AML-193 (cell line): ENCODE measurements at places on chromosomes 2 and 18.

DNA sequence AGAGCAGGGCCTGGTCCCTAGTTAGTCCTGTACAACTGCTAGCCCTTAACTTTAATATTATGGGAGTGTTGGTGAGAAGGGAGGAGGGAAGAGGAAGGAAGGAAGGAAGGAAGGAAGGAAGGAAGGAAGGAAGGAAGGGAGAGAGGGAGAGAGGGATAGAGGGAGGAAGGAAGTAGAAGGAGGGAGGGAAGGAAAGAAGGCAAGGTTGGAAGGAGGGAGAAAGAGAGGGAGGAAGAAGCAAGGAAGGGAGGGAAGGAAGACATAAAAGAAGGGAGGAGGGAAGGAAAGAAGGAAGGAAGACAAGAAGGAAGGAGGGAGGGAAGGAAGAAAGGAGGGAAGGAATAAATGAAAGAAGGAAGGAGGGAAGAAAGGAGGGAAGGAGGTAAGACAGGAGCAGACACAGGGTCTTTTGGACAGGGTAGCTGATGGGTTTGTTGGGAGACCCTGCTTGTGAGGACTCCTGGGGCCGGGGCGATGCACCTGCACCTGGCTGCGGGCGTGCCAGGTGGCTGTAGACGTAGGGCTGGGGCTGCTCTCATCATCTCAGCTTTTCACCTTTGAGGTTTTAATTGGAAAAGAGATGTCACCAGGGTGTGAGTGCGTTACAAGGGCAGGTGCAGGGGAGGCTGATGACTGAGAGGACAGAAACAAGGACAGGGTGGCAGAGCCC, 5.9 kb upstream of the POMC start:
- no peak for DNase-seq

GRCh38 chr2:170227507-170227947, 49.6 kb downstream of the MYO3B start:
- DNase-seq: no peak

DNA sequence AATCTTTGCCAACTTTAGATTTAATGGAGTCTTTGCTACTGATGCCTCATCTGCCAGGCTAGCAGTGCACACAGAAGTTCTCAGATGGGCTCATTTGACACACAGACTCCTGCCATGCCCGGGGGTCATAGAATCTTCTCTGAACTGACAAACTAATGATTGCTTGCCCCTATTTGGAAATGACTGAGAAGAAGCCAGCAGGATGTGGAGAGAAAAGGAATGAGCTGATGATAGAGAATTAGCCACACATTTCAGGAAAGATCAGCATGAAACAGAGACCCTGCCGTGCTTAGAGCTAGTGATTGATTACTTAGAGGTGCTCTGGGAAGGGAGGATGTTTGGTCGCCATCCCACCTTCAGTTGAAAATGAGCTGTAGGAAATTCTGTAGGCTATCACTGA, 178.5 kb downstream of the TPGS2 start:
- no peak for DNase-seq

DNA sequence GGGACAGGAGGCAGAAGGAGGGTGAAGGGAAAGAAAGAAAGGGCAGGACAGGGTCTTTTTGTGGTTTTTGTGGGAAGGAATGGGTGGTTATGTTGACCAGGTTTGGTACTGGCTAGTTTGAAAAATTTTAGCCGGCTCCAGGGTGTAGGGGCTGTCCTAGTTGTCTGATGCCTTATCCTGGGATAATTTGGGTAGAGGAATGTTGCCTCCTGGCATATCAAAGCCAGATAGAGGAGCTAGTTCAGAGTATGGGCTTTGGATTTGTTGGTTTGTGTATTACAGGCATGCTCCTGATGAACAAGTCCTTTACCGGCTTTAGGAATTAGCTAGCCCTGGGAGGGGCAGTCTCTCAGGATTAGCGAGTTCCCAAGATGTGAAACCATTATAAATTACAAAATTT, 101.1 kb upstream of the LHCGR start:
- DNase-seq: no peak

GRCh38 chr2:96804986-96805385, 11.1 kb upstream of the CNNM3 start:
- no peak for DNase-seq
